ENCODE measurements at places on chromosomes 3 and 15. TPM values are rescaled to one million over a fixed set of nuclear protein-coding genes. Genes with fewer than 3 reads are reported as not detected.

DNA sequence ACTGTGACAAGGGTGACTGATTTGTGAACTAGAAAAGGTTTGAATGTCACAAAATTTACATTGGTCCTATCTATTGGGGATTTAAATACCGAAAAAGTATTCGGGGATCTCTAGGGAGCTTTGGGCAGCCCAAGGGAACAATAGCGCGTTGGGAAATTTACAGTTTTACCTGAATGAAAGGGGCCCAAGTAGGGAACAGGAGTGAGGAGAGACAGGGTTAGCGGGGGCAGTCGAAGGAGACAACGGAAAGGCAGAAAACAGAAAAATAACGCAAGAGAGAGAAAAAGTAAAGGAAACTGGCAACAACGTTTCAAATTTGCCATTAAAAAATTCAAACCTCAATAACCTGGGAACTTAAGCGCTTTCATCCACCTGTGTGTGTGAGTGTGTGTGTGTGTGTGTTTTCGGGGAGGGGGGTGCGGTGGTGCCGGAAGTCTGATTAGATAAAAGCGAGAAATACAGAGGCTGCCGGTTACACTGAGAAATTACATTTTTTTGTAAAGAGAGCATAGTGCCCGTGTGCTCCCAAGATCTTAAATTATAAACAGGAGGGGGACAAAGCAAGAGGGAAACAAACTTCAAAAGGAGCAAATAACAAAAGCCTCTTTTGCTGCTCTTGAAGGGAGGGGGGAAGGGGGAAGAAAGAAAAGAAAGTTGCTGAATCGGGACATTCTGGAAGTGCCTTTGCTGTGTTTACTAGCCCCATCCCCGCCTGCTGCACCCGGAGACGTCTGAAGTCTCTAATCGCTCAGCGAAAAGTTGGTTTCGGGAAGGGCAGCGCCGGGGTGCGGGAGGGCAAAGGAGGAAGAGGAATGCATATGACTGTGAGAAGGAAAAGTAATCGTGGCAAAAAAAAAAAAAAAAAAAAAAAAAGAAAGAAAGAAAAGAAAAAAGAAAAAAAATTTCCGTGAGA, 721 bp upstream of the ZIC1 start:
- DNase-seq, result no peak
- peaks cover 100% of the 10 kb centered on the region for H3K27me3 ChIP-seq
- H3K27ac ChIP-seq, result no peak overlapping the region
- H3K4me3 ChIP-seq, result no peak overlapping the region

- DNase-seq, result no peak
- H3K4me3 ChIP-seq, result no peak overlapping the region
- H3K27me3 ChIP-seq, result peaks cover 4% of the 10 kb centered on the region
- H3K36me3 ChIP-seq, result no peaks in the 10 kb centered on the region
- H3K4me1 ChIP-seq, result no peaks in the 10 kb centered on the region
- H3K27ac ChIP-seq, result no peak overlapping the region
These were observed 44.8 kb upstream of the MRPL3 start for GRCh38 chr3:131547585-131547984.

BUB1B gene
- total RNA-seq, result 1.4 TPM

LRRC31 gene
- not detected for total RNA-seq

DNA sequence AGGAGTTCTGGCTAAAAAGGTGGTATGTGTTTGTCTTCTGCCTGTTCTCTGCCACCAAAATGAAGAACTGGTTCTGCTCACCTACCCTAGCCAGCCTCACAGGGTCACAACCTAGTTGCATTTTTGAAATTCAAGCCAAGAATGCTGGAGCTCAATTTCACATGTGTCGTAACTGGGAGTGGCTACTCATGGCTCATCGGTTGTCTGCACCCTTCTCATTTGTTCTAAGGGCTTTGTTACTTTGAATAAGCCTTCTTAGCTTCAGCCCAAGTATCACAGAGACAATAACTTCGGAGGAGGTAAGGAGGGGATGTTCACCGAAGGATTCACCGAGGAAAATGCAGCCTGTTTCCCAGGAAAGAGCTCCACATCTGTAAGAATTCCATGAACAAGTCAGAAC, 134.3 kb upstream of the RARB start:
- H3K36me3 ChIP-seq, result no peaks in the 10 kb centered on the region
- H3K27me3 ChIP-seq, result no peaks in the 10 kb centered on the region
- no peaks in the 10 kb centered on the region for H3K4me1 ChIP-seq
- H3K4me3 ChIP-seq, result no peak overlapping the region
- no peak for DNase-seq

CLDN18 gene
- total RNA-seq, result not detected

DNA sequence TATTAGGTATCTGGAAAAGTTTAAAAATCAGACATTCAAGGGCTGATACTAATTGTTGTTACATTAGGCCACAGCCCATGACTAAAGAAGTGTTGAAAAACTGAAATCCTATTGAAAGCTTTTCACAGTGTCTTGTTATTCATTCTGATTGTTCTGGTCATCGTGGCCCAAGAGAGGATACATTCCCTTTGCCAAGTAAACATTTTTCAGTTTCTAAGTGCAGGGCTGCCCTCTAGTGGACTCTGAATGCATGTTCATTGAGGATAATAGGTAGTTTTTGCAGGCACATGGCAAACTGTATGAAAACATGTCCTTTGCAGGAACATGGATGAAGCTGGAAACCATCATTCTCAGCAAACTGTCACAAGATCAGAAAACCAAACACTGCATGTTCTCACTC, 181.1 kb downstream of the MYRIP start:
- no peak overlapping the region for H3K4me3 ChIP-seq
- no peaks in the 10 kb centered on the region for H3K27me3 ChIP-seq
- no peak for DNase-seq
- no peaks in the 10 kb centered on the region for H3K4me1 ChIP-seq
- H3K27ac ChIP-seq, result no peak overlapping the region

GOLGA6A gene
- 0.16 TPM for total RNA-seq

GRCh38 chr3:144865948-144866347, 894.3 kb downstream of the DIPK2A start:
- H3K36me3 ChIP-seq, result no peaks in the 10 kb centered on the region
- no peaks in the 10 kb centered on the region for H3K4me1 ChIP-seq
- no peak for DNase-seq
- H3K27me3 ChIP-seq, result no peaks in the 10 kb centered on the region
- H3K27ac ChIP-seq, result no peak overlapping the region

DNA sequence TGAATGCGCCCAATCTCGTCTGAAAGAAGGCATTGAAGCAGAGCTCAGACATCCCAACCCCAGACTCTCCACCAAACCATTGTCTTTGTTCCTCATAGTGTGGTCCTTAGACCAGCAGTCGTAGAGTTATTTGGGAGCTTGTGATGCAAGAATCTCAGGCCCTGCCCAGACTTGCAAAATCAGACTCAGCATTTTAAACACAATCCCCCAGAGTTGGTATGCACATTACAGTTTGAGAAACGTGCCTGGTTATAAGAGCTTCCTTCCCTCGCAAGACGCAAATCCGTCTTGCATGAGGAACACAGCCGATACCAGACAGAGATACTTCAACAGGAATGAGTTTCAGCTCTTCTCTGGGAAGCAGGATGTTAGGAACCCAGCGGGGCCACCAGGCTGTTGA, 38.9 kb upstream of the IREB2 start:
- H3K36me3 ChIP-seq, result no peaks in the 10 kb centered on the region
- H3K27ac ChIP-seq, result no peak overlapping the region
- H3K4me1 ChIP-seq, result no peaks in the 10 kb centered on the region
- no peak overlapping the region for H3K4me3 ChIP-seq
- no peak for DNase-seq

DNA sequence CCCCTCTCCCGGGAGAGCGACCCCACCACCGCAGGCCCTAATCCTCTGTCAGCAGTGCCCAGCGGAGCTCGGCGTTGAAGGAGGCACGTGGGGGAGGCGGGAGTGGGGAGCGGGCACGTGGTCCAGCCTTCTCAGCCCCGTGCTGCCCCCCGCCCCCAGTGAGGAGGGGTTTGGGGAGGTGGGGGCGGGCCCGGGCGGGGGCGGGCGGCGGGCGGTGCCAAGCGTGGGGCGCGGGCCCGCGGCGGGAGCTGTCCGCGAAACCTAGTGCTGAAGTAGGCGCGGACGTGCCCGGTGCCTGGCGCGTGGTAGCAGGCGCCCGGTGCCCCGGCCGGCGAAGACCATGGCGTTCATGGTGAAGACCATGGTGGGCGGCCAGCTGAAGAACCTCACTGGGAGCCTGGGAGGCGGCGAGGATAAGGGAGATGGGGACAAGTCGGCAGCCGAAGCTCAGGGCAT, at the start of gene CPLX3:
TSS of gene CPLX3 (plus strand) at position 264 of the 456 bp plus-strand sequence. CDS start at position 341, 77 bp downstream.
- peak; percentile 70 for DNase-seq
- H3K4me3 ChIP-seq, result no peak within 1 kb of the TSS
- H3K27ac ChIP-seq, result no peak within 1 kb of the TSS
- no peaks in the 10 kb centered on the region for H3K36me3 ChIP-seq

DNA sequence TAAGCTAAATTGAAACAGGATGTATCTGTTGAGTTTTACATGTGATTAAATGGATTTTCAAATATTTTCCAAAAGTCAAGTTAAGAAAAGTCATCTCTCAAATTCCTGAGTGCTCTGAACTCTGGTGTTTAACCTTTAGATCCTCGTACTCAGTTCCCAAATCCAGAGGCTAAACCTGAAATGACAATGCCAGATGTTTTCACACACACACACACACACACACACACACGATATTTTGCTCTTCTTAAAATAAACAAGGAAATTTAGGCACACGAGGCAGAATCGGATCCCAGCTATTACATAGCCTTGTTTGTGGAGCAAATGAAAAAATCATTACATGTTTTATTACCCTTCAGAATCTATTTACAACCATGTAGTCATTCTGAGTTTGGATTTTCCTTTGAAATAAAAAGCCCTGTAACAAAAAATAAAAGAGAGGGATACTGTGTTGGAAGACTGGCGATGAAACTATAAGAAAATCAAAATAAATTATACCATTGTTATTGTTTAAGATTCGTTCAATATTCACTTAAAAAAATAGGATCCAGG, 20.6 kb upstream of the UBE2E1 start:
- H3K4me3 ChIP-seq, result no peak overlapping the region
- H3K4me1 ChIP-seq, result no peaks in the 10 kb centered on the region
- H3K36me3 ChIP-seq, result no peaks in the 10 kb centered on the region
- H3K27me3 ChIP-seq, result no peaks in the 10 kb centered on the region

DCBLD2 gene
- total RNA-seq, result 2.2 TPM

Data from CD4-positive, alpha-beta T cell (primary cell).